Stimulated activated CD8-positive, alpha-beta memory T cell treated with anti-CD3 and anti-CD28 coated beads, Interleukin-4, amount 100 ng/mL, for 4 hours (primary cell): ENCODE measurements at places on chromosomes 16 and 17.

DNA sequence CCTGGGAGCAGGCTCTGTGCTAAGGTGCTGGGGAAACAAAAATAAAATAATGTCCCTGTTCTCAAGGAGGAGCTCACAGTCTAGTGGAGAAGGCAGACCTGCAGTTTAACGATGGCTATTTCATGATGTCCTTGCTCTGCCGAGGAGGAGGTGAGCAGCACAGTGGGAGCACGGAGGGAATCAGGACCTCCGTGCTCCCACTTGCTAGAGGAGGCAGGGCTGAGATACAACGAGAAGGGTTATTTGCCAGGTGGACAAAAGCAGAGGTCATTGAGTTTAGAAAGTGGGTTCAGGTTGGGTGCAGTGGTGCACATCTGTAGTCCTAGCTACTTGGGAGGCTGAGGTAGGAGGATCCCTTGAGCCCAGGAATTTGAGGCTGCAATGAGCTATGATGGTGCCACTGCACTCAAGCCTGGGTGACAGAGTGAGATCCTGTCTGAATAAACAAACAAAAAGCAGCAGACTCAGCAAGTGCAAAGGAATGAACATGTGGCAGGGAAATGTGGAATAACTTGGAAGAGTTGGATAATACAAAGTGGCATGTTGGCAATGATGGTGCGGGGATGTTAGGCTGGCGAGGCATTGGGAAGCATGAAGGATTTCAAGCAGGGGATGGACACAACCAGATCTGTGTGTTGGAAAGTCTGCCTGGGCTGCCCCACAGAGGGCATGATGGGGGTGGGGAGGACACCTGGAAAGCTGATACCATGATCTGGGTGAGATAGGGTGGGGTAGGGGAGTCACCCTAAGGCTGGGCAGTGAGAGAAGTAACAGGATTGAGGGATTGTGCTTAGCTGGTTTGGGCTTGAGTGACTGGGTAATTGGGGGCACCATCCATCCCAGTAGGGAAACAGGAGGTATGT lies 12.8 kb upstream of the TNS4 start:
- DNase-seq: no peak

- DNase-seq: no peak
Measured at GRCh38 chr17:30532871-30533270, 55.7 kb downstream of the GOSR1 start.

DNA sequence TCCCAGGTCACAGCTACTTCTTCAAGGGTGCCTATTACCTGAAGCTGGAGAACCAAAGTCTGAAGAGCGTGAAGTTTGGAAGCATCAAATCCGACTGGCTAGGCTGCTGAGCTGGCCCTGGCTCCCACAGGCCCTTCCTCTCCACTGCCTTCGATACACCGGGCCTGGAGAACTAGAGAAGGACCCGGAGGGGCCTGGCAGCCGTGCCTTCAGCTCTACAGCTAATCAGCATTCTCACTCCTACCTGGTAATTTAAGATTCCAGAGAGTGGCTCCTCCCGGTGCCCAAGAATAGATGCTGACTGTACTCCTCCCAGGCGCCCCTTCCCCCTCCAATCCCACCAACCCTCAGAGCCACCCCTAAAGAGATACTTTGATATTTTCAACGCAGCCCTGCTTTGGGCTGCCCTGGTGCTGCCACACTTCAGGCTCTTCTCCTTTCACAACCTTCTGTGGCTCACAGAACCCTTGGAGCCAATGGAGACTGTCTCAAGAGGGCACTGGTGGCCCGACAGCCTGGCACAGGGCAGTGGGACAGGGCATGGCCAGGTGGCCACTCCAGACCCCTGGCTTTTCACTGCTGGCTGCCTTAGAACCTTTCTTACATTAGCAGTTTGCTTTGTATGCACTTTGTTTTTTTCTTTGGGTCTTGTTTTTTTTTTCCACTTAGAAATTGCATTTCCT lies 3.4 kb upstream of the LPCAT2 start:
- no peak for DNase-seq

DNA sequence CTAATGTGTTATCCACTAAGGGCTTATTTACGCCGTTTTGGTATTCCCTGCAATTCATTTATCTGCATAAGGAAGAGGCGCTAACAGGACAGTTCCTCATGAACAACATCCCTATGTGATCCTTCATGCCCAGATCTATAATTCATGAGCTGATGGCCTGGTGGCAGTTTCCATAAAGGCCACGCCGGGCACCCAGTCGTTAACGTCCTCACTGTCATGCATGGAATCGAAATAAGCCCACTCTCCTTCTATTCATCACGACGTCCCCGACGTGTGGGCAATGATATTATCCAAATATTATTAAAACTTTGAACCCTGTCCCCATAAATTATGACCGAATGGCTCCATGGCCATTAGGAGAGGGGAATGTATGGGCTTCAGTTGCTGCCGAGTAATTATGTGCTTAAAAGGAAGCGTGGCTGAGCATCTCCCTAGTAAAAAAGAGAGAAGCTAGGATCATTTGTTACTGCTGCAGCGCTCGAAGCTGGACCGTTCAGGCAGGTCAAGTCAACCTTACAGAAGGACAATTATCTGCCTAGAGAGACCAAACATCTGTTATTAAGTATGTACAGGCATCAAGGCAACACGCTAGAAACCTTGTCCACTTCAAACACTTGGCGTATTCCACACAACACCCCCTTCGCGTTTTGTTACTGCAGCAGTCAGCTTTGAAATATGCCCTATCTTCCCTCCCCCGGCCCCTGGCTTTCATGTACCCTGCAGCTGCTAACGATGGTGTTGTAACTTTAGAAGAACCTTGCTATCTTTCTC lies 94.0 kb upstream of the SALL1 start:
- no peak for DNase-seq

DNA sequence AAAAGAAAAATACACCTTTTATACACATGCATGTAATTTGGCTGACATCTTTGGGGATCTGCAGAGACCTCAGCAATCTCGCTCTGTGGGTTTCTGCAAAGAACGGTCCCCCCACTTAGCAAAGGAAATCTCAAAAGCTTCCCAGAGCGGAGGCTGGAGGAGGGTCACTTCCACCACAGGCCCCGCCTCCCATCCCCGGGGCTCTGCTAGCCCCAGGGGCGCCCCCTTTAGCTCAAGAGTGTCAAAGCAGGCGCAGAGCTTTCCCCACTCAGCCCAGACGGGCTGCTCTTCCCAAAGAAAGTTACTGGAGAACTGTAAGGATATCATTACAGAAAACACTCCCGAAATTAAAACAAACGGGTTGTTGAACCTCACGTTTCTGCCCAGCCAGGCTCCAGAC lies 11.4 kb downstream of the SLC13A5 start:
- no peak for DNase-seq

DNA sequence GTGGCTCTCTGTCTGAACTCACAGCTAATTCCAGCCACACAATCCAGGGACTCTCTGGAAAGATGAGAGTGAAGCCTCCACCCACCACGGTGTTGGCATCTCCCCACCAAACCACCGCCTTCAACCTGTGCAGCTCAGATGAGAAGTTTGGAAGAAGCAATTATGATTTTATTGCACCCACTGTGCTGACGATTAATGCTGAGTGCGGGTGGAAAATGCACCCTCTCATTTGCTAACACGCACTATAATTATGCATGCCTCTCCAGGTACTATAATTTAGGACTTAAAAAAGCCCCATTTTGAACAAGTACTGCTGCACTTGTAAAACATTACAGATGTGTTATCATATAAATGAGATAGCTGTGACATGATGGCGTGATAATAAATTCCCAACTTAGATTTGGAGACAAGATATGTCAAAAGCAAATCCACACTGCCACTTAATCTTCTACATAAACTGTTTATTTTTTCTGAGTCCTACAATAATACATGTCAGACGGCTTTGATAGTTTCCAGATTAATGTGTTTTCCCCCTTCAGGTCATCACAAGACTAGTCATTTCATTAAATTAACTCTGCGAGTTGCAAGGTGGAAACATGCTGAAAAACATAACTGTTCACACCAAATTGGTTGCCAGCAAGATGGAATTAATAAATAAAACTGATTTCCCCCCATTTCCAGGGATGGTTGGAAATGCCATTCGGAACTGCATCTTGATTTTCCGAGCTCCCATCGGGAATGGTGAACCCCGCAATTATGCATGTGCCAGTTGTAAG lies 466.5 kb upstream of the MAF start:
- no peak for DNase-seq

- no peak for DNase-seq
Measured at GRCh38 chr16:48081656-48082055, 74.1 kb downstream of the ABCC12 start.

- no peak for DNase-seq
Measured at GRCh38 chr17:78384479-78385175, 6.2 kb downstream of the PGS1 start.

- DNase-seq: no peak
Measured at GRCh38 chr17:3659541-3660111, 8.8 kb downstream of the TAX1BP3 start.

DNA sequence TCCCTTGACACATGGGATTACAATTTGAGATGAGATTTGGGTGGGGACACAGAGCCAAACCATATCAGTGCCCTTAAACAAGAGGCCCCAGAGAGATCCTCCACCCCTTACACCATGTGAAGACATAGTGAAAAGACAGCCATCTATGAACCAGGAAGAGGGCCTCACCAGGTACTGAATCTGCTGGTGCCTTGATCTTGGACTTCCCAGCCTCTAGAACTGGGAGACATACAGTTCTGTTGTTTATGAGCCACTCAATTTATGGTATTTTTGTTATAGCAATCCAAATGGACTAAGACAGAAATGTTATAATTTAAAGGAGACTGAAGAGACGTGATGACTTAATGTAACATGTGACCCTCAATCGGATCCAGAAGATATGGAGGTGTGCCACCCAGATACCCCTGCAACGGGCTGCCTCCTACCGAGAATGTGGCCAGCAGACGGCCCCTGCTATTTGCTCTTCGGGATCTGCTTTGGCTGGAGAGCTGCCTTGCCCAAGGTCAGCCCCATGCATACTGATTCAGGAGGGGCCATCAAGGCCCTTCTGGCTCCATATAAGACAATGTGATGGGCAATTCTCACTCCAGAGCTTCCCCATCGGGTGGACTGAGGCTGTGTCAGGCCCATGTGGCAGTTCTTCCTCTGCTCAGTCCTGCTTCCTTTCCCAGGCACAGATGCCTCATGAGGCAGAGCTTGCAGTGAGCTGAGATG lies 80.6 kb downstream of the NETO2 start:
- DNase-seq: no peak

DNA sequence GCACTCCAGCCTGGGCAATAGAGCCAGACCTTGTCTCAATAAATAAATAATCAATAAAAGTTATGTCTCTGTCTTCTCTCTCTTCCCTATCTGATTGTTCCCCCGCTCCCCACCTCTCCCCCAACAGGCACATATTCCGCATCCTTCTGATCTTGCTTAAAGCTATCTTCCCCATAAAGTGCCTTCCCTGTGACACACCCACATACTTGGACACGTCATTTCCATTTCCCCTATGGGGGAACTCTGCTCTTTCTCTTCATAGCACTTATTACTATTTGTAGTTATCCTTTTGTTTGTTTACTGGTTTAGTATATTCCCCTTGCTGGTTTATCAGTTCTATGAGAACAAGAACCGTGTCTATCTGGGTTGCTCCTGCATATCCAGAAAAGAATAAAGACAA lies 14.9 kb downstream of the MYO1D start:
- DNase-seq: no peak

GRCh38 chr16:29114574-29114973 lies 129.7 kb downstream of the LAT start:
- DNase-seq: no peak

GRCh38 chr16:23581764-23582163 lies 14.4 kb downstream of the NDUFAB1 start:
- no peak for DNase-seq

DNA sequence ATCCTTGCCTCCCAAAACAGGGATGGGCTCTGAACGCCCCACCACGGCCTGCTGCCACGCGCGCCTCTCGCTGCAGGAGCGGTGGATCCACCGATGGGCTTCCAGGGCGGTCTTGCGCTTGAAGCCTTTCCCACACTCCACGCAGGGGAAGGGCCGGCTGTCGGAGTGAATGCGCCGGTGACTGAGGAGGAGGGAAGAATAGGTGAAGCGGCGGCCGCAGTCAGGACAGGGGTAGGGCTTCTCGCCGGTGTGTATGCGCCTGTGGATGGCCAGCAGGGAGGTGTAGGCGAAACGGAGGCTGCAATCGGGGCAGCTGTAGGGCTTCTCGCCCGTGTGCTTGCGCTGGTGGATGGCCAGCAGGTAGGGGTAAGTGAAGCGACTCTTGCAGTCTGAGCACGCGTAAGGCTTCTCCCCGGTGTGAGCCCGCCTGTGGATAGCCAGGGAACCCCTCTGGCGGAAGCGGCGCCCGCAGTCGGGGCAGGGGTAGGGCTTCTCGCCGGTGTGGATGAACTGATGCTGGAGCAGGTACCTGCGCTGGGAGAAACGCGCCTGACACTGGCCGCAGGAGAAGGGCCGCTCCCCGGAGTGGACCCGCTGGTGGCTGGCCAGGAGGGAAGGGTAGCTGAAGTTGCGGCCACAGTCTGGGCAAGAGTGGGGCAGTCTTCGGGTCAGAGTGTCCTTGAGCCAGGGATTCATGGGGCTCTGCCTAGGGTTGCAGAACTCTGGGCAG lies 2.7 kb downstream of the ZNF785 start:
- no peak for DNase-seq

DNA sequence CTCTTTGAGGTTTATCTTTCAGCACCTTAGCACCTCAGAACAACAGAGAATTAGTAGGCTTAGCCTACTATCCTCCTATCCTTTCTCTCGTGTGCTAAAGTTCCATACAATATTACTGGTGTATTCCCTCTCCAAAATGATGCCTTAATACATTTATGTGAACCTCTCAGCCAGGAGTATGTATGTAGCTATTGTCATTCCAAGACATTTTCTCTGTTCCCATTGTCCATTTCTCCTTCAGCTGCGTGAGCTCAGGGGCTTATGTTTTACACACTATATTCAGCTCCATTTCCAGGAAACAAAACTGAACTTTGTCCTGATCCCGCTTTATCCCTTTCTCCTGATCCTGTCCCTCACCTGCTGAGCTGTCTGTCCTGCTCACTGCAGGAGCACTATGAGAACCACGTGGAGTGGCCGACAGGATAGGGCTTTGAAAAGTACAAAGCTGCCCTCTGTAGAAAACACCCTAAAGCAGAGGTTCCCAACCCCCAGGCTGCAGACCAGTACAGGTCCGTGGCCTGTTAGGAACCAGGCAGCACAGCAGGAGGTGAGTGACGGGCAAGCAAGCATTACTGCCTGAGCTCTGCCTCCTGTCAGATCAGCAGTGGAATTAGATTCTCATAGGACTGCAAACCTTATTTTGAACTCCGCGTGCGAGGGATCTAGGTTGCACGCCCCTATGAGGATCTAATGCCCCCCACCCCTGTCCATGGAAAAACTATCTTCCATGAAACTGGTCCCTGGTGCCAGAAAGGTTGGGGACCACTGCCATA lies 55.7 kb downstream of the CENPV start:
- DNase-seq: no peak

- DNase-seq: no peak
Measured at GRCh38 chr17:17725752-17726457, 44.6 kb downstream of the RAI1 start.

GRCh38 chr17:30323262-30323894 lies 10.5 kb downstream of the TMIGD1 start:
- DNase-seq: no peak
